Smooth muscle cell of the umbilical artery (primary cell): ENCODE measurements at places on chromosomes 1 and 21. TPM values are rescaled to one million over a fixed set of nuclear protein-coding genes. Genes with fewer than 3 reads are reported as not detected.

C1orf141 gene
- not detected in 2 replicates for total RNA-seq

MYBPHL gene
- total RNA-seq = not detected in 2 replicates

KDM1A gene
- 86.4 and 121 TPM in 2 replicates for total RNA-seq

CACHD1 gene
- total RNA-seq = 5.2 and 9.5 TPM in 2 replicates

OR10J1 gene
- total RNA-seq = not detected in 2 replicates

BMP8B gene
- total RNA-seq = not detected in 2 replicates

POU3F1 gene
- 0.09 TPM in 1 of 2 replicates, not detected in the other for total RNA-seq

LCE1B gene
- total RNA-seq = not detected in 2 replicates

SPRR1A gene
- total RNA-seq = not detected in 2 replicates

CFAP141 gene
- not detected in 2 replicates for total RNA-seq

SLC22A15 gene
- total RNA-seq = 4.5 and 7.7 TPM in 2 replicates

BCL2L15 gene
- total RNA-seq = under 0.01 and 0.18 TPM in 2 replicates

CD164L2 gene
- not detected in 2 replicates for total RNA-seq

NBPF10 gene
- total RNA-seq = 4.5 and 7.2 TPM in 2 replicates

S100A7 gene
- total RNA-seq = not detected in 2 replicates

COL24A1 gene
- total RNA-seq = 0.92 and 1.8 TPM in 2 replicates

PKP1 gene
- total RNA-seq = 0.30 and 3.5 TPM in 2 replicates

GNAT2 gene
- total RNA-seq = 0.09 TPM in 1 of 2 replicates, not detected in the other

USH2A gene
- not detected in 2 replicates for total RNA-seq

CD5L gene
- not detected in 2 replicates for total RNA-seq

CHIA gene
- under 0.01 TPM in 1 of 2 replicates, not detected in the other for total RNA-seq

UQCRHL gene
- 1.0 and 2.1 TPM in 2 replicates for total RNA-seq

PTAFR gene
- 0.05 TPM in 1 of 2 replicates, not detected in the other for total RNA-seq

KCND3 gene
- 0.14 TPM in 1 of 2 replicates, not detected in the other for total RNA-seq

SH2D5 gene
- total RNA-seq = 0.89 and 8.5 TPM in 2 replicates

RORC gene
- total RNA-seq = not detected in 2 replicates

SLC45A1 gene
- 1.5 and 2.9 TPM in 2 replicates for total RNA-seq

PLD5 gene
- total RNA-seq = under 0.01 and 0.59 TPM in 2 replicates

MATN1 gene
- under 0.01 and 0.18 TPM in 2 replicates for total RNA-seq

RGS1 gene
- not detected in 2 replicates for total RNA-seq

CNR2 gene
- not detected in 2 replicates for total RNA-seq

ZMYND12 gene
- total RNA-seq = 0.18 and 0.30 TPM in 2 replicates

RPE65 gene
- not detected in 2 replicates for total RNA-seq
